ENCODE measurements at places on chromosomes 6 and 20.

DNA sequence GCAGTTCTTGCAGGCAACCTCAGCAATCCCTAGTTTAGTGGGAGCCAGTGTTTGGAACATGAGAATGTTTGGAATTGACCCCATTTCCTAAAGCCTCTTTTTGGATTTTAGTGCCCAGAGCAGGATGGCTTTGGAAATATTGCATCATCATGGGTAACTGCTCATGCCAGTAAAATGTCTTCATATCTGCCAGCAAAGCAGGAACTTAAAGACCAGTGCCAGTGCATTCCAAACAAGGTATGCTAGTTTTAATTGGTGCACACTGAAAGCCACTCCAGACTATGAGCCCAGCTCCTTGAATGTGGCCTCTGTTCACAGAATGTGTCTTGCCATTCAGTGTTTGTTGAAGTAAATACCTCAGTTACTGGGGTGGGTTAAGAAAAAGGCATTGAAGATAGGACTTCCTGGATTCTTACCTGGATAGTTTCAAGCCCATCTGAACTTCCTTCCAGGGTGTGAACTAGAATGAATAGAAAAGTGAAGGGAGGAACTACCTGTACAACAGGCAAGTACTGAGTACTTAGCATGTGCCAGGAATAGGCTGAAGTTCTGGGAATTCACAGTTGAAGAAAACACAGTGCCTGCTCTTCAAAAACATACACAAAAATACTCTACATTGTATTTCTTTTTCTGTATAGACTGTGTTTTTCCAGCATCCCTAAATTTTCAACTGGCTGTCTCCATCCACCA lies 70.5 kb downstream of the COL19A1 start:
- no peak for DNase-seq

DNA sequence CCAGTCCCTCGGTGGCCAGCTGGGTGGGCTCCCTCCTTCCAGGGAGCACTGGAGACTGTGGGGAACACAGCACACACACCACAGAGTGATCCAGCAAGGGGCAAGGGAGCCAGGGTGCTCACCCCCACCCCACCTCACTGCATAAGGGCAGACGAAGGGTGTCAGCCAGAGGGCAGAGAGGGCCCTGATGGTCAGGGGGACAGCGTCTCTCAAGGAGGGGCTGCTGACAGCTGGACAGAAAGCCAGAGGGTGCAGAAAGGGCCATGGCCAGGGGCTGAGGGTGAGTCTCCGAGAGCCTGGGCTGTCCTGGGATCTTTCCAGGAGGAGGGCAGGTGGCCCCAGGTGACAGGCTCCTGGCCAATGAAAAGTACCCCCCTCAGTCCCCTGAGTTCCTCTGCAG lies 73.4 kb upstream of the PMEPA1 start:
- no peak for DNase-seq

DNA sequence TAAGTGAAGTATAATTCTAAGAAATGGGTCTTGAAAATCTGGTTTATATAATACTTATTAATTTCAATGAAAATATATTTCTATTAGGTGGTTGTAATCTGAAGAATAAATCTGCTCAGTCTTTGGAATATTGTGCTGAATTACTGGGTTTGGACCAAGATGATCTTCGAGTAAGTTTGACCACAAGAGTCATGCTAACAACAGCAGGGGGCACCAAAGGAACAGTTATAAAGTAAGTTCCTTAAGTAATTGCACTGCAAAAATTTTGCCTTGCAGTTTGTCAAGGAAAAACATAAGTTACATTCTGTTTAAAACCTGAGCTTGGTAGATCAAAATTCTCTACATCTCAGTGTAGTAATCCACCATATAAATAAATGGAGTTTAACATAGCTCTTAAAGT lies 106.0 kb downstream of the MYO6 start:
- peak; percentile 3 for DNase-seq

DNA sequence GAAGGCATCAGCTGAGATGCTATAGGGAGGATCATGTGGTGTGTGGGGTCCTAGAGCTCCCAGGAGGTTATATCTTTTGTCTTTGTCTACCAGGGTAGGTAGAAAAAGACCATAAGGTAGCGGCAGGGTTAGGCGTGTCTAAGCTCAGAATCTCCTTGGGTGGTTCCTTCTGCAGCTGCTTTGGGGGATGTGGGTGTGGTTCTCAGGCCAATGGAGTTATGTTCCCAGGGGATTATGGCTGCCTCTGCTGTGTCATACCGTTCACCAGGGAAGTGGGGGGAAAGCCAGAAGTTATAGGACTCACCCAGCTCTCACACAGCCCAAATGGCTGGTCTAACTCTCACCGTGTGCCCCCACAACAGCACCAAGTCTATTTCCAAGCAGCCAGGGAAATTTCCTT lies 107.4 kb upstream of the ADGRB3 start:
- no peak for DNase-seq

DNA sequence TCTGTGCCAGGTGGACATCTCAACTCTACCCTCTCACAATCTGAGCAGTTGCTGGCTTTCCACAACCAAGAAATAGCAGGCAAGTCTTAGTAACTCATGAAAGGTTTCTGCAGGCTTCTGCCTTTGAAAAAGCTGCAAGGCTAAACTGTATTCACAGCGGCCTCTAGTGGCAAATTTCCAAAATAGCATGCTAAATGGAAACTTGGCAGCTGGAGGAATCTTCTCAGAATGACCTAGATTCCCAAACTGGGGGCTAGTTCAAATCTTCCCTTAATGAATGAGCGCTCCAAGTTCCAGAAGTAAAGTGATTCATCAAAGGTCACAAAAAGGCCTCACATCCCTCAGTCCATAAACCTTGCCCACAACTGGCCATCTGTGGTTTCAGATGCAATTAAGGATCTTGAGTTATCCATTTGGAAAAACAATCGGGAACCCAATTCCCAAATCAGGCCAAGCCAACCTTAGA lies 11.9 kb upstream of the CPNE5 start:
- DNase-seq = no peak

GRCh38 chr6:72040111-72040510 lies 153.8 kb downstream of the RIMS1 start:
- no peak for DNase-seq

- no peak for DNase-seq
Measured at GRCh38 chr6:140566781-140567277, 1192.4 kb upstream of the CITED2 start.

DNA sequence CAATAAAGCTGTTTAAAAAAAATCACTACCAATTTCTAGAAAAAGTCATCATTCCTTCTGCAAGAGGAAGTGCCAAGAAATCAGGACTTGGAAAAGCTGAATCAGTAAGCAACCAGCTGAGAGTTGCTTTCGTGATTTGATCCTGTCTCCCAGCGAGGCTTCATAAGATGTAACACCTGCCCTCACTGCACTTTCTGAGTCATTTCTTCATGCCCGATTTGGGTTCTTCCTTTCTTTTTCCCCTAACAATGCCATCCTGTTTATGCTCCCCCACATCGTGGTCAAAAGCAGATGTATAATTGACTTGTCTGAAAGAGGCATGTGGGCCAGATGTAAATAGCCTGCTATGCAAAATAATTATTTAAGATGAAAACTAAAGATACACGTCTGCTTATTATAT lies 52.1 kb downstream of the RIPOR2 start:
- no peak for DNase-seq

DNA sequence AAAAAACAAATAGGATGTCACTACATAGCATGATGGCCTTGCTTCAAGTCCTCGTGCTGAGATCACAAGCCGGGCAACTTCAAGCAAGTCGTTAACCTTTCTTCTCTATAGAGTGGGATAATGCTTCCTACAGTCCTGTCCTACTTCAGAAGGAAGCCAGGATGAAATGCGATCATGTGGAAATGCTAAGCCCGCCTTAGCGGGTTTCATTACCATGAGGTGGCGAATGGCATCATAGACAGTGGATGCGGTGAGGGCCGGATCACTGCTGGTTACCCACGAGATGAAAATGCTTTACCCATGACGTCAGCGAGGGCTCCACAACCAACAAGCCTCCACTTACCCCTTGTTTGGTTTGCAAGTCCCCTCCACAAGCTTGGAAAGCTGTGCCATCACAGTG lies 206.4 kb downstream of the TBXT start:
- no peak for DNase-seq

DNA sequence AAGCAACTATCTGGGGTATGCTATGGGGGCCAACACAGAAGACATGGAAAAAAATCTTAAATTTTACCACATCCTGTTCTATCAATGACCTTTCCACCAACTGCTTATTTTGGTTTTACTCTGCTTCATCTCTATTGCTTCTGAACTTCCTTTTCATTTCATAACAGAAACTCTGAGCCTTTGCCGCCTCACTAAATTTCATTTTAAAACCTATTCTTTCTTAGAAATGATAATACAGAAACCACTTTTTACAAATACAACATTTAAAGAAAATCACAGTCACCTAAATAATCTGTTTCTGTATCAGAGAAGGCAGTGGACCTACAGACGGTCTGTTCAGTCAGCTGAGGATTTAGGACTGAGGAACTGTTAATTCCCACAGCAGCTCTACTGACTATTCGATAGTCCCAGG lies 117.5 kb downstream of the KCNQ5 start:
- no peak for DNase-seq

GRCh38 chr6:131037194-131037897 lies 25.7 kb downstream of the EPB41L2 start:
- DNase-seq = no peak

DNA sequence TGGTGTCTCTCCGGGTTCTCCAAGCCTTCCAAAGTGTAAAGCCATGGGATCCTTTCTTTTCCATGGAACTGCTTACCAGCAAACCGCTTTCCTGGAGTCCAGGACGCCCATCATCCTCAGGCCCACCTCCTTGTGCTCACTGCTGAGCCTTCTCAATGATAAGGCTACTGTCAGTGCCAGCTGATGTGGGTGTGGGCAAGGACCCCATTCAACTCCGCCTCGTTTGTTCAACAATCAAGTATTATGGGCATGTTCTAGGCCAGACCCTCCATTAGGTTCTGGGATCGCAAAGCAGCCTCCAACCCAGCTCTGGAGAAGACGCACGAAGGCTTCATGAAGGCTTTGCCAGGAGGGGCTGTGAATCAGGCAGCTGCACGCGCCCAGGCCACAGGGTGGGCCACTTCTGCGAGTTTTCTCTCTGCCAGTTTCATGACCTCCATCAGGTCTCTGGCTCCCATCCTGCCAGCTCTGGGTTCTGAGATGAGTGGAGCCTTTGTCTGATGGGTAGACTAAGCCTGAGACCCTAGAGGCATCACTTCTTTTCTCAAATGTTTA lies 177.1 kb downstream of the MRPL14 start:
- no peak for DNase-seq

DNA sequence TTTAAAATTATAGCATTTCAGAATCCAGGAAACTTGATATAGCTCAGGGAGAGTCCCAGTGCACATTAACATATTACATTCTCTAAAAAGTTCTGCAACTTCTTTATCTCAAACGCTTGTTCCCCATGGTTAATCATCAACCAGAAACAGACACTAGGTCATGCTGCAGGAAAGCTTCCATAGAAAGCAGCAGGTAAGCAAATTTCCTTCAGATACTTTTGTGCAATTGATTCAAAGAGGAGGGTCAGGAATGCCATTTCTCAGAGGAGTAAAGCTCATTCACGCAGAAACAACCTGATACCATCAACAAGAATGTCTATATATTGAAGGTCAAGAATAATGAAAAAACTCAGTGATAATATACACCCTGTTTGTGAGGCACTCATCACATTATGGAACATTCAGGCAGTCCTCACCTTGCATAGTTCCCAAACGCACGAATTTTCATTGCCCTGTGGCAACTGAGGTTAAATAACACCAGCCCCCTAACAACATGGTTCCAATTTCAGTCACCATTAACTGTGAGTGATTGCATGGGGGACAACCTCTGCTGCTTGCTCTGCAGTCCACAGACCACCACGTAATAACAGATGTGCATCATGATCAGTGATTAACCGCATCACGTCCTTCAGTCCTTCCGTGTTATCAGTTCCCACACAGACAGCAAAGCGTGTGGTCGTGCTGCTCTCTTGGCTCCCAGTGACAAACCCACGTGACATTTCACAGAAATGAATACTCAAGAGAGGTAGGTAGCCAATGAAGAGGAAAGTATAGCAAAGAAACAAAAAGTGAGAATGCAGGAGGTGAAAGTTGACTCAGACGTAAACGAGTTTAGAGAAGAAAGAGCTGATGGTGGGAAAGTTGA lies 95.7 kb downstream of the LY86 start:
- no peak for DNase-seq
